ENCODE measurements at places on chromosomes 6 and 20.

- DNase-seq: no peak
These were observed 56.1 kb downstream of the SYNJ2 start for GRCh38 chr6:158037771-158038170.

- no peak for DNase-seq
These were observed 1.2 kb downstream of the OGFR start for GRCh38 chr20:62805711-62806382.

DNA sequence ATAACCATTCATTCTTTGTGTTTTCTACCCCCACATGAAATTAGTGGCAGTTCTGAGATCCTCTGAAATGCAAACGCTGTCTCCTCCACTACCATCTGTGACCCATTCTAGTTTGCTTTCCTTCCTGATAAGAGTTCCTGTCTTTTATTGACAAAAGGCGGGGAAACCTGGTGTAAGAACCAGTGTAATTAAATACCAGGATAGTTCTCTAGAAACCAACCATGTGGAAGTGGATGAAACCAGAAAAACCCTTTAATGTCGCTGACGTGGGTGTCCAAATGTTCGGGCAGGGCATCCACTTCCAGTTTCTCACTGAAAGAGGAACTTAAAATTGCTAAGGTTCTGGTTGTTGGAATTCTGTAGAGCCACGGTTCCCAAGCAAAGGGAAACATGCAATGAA, 79.1 kb downstream of the TNFRSF21 start:
- DNase-seq: no peak

DNA sequence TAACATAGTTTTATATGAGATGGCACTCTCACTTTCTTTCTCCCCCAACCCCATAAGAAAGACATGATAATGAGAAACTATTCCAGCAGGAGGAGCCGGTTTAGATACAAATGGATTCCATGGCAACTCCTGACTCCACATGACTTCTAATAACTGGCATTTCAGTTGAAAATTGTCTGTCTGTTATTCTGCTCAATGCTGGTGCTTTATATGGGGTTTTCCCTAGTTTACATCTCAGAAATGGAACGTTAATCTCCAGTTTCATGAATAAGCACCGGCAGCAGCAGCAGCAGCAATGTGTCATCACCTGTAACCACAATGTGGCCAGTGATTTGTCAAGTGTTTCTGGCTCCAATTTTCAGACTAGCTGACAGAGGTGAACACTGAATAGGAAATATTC, 8.0 kb upstream of the SIM1 start:
- no peak for DNase-seq

DNA sequence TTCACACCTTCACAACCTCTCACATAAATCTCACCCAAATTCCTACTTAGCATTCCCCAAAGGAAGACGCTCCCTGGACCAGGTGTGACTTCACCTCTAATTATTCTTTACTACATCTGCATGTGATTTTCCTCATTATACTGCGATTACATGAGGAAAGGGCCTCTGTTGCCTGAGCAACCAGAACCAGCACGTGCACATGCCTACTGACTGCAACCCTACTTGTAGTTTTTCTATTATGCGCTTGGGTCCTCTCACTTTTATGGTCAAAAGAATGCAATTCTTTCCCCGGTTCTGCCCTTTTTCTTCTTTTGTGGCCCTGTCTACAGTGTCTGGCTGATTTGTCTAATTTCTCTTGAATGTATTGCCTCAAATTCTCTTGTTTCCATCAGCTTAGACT, 20.4 kb upstream of the ANKEF1 start:
- DNase-seq: no peak

DNA sequence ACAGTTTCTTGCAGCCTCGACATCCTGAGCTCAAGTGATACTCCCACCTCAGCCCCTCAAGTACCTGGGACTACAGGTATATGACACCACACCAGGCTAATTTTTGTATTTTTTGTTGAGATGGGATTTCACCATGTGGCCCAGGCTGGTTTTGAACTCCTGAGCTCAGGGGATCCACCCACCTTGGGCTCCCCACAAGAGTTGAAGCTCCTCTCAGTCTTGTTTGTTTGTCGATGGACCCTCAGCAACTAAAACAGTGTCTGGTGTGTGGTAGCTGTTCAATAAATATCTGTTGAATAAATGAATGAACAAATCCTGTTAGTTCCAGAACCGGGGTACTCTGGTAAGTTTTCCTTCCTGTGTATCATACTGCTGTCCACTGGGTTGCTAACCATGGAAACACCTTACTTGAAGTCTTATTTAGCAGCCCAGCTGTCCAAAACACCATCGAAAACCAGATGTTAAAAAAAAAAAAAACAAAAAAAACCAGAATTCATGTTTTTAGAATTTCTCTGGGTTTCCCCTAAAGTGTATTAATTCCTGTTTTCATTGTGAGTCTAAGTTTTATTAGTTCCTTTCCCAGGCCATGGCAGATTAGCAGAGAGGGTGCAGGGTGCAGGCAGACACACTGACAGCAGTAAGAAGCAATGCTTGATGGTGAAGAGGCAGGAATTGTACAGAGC, 7.8 kb upstream of the EZR start:
- no peak for DNase-seq

DNA sequence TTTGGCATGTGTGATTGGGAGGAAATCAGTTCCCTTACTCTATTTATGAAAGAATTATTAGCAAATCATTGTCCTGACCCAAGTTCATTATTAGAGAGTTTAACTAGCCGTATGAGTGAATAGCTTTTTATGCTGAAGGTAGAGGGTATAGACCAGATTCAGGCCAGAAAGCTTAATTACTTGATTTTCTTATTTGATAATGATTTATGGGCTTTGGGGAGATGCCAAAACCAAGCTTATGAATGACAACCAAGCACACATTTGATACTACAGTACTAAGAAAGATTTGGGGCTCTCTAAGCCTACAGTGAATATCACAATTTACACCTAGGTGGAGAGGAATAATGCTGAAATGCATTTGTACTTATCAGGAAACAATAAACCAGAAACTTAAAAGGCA, 193.2 kb downstream of the ARHGAP18 start:
- DNase-seq: no peak

GRCh38 chr6:135701426-135701825, 150.1 kb upstream of the PDE7B start:
- no peak for DNase-seq

- no peak for DNase-seq
These were observed 431.1 kb upstream of the CDH4 start for GRCh38 chr20:60820918-60821317.

DNA sequence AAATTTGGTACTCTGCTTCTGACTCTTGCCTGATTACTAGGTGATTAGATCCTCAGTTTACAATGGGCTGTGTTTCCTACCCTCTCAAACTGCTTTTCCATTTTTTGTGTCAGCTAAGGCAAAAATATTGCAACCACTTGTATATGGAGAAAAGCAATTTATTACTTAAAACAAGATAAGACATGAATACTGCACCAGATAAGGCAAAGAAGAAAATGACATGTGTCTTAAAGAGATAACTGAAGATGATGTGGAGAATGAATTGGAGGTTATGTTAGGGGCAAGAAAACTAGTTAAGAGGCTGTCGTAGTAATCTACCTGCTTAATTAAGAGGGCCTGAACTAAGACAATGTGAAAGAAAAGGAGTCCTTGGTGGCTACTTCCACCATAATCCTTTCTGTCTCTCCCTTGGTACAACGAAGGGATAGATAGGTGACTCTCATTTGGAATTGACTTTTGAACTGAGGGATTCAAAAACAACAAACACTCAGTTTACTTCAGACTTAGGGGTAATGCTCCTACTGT, 16.3 kb upstream of the REV3L start:
- no peak for DNase-seq

- DNase-seq: no peak
These were observed 5.0 kb downstream of the GCNT2 start for GRCh38 chr6:10526156-10526555.

GRCh38 chr6:139201378-139201777, 66.5 kb downstream of the HECA start:
- no peak for DNase-seq

- DNase-seq: no peak
These were observed 154.8 kb downstream of the PTPRK start for GRCh38 chr6:128365520-128366160.

GRCh38 chr20:14717134-14717999, 380.0 kb upstream of the FLRT3 start:
- no peak for DNase-seq

DNA sequence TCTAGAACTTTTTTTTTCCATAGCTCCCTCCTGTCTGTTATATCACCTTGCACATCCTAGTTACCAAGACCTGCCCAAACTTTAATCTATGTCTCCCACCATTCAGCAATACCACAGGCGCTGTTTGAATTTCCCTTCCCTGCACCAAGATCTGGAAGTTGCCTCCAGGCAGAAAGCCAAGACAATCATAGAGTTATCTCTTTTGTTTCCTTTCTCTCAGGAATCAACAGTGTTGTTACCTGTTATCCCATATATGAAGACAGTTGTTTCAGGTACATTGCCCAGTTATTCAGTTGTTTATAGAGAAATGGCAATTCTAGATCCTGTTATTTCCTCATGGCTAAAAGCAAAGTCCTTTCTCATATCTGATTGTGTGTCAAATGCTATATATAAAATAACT, 63.2 kb downstream of the PDSS2 start:
- DNase-seq: no peak

DNA sequence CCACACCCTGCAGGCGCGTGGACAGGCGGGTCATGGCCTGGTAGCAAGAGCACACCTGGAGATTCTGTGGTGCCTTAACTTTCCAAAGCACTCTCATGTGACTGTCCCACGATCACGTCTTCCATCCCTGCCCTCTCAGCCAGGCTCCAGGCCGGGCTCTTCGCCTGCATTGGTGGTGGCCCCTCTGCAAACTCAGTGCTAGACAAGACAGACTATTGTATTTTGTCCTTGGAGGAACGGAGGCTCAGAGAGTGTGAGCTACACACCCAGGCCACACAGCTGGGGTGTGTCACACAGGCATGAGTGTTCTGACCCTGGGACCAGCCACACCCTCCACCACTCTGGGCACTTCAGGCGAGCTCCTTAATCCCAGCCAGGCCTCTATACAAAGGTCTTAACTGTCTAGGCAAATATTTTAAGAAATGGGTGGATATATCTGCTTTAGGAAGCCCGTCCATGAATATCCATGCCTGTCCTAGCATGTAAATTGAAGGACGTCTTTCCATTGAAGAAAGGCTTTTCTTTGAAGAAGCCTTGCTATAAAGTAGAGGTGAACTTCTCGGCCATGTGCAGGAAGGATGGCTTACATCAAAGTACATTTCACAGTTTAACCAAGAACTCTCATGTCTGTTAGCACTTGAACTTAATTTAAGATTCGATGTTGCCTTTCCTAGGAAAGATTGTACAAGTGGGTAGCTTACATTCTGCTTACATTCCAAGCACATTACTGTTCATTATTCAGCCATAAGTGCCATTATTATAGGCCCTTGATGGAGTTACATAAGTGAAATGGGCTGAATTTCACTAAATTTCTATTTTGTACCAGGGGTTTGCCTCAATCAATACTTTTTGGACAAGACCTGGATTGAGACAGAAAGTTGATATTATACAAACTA, 263.9 kb downstream of the DLL1 start:
- no peak for DNase-seq

DNA sequence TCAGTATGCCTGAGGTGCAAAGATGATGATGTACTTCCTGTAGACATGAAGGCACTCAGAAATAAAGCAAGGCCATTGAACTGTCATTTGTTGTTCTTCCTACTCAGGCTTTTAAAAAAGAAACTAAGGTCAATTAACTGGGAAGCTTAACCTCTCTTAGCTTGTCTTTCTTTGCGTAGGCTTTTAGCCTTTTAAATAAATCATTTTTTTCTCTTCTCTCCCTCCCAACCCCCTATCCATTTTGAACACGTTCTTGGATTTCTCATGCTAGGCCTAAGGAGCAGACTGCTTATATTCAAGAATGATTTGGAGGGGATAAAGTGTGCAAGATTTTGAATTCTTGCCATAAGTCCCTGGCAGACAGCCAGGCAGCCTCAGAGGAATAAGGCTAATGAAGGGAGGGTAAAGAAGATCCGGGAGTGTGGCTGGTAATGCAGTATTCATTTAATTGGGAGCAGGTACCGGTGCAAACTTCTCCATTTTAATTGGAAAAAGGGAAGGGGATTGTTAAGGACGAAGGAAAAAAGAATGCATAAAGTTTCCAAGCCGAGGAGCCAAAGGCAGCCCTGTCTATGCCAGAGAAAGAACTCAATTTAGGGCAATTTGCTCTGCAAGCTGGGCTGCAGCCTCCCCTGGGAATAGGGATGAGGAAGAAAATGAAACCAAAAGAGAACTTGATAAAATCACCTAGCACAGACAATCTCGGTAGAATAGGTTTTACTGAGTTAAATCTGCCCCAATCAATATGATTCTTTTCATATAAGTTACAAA, 343.8 kb upstream of the MMS22L start:
- no peak for DNase-seq

DNA sequence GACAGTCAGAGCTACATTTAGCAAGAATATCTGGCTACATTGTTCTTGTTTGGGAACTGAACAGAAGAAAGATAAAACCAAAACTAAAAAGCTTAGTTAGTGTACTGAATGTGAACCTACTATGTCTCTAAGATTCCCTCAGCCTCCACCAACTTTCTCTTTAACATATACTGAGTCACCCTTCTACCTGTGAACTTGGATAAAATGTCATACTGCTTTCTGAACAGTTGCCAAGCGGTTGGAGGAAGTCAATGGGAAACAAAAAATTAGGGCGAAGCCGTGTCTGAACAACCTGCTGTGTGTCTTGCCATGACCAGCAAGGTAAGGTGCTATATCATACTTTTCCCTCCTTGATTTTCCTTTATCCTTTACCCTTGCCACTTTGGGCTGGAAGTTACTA, 243.5 kb downstream of the BTBD9 start:
- DNase-seq: no peak

DNA sequence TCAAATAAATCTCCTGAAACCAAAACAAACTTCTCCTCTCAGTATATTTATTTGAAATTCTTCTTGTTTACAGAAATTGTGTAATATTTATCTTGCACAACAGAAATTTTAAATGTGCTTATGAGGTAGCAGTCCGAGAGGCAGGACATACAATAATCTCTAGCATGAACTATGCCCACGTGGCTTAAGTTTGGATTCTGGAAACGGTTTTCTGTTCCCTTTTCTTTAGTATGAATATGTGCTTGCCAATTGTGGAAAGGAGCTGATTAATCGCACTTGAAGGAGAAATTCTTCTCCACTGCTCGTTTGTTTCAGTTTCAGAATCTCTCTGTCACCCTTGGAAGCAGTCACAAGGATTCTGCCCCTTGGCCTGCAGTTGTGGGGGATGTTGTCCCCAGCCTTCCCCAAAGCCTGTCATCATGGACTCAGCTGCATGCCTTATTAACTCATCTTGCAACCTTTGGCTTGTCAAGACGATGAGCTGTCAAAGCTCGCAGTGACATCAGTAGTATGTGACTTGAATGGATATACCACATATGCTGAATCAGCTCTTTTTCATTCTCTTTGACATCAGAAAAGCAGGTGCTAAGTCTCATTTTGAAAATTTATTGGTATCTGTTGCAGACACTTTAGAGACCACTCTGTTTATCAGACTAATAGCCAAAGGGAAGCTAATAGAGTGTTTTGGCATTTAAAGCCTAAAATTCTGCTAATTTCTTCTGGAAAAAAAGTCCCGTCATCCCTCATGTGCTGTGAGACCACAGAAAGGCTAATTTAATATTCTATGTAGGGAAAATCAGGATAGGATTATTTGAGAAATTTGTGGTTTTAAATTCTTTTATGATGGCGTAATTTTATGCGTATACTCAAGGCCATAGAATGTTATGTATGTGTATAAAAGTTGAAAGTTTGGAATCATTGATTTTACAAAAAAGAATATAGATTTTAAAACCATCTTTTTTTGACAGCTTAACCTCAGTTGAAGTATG, 186.8 kb downstream of the ARID1B start:
- peak; percentile 33 for DNase-seq
